RKO (cell line): ENCODE measurements at places on chromosomes 11 and 22.

DNA sequence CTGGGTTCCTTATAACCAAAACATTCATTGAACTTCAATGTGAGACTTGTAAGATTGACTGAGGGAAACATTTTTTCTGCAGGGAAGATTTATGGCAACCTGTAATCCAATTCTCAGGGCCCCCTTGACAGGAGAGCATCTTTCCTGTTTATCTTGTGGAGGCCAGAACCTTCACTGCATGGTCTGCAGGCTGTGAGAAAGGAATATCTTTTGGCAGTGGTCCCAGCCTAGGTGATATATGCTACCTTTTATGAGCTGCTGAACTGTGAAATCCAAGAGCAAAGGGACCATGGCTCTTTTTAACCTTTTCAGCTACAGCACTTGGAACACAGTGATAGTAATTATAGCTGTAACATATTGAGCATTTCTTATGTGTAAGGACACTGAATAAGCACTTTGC, 590.2 kb upstream of the B3GAT1 start:
- no peak for DNase-seq

GRCh38 chr22:43885786-43886185, 6.0 kb downstream of the PNPLA5 start:
- DNase-seq, result no peak

DNA sequence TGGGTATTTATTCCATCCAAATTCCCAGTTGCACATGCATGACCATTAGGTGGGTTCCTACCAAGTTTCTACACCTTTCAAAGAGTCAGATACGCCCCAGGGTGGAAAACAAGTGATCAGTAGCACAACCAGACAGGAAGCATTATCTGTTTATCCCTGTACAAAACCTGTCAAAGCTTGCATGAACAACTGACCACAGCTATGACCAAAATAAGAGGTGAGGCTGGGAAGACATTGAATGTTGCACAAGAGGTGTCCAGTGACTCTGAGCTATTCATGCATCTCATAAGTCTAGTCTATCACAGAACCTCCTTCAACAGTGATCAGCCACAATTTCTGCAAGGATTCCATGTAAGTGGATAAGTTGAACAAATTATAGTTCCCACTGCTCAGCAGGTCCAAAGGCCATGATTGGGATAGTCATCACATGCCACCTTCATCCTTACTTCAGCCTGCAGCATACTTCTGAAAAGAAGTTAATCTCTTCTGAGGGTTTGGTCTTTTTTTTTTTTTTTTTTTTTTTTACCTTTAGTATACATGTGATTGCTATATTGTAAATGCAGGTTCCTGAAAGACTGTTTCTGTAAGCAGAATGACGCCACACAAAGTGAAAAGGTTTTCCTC, 28.0 kb upstream of the TMEM45B start:
- no peak for DNase-seq

DNA sequence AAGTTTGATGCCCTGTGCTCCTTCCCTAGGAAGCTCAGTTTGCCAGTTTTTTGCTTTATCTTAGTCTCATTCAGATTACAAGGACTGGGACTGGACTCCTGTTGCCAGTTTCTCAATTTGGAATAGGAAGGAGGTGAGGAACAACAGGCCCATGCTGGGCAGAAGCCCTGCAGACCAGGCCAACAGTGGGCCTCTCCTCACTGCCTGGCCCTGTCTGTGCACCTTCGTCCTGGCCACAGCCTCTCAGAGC, 23.7 kb downstream of the MED15 start:
- DNase-seq, result no peak

GRCh38 chr11:72798361-72798760, 4.5 kb upstream of the STARD10 start:
- DNase-seq, result no peak

- no peak for DNase-seq
These were observed 68.4 kb downstream of the MYEOV start for GRCh38 chr11:69362315-69362714.
